Endodermal cell (in vitro differentiated cells): ENCODE measurements at places on chromosomes 12 and 14. TPM values are rescaled to one million over a fixed set of nuclear protein-coding genes. Genes with fewer than 3 reads are reported as not detected.
A peak's percentile ranks its signal among the peaks of the same experiment; 100 is the strongest.

DNA sequence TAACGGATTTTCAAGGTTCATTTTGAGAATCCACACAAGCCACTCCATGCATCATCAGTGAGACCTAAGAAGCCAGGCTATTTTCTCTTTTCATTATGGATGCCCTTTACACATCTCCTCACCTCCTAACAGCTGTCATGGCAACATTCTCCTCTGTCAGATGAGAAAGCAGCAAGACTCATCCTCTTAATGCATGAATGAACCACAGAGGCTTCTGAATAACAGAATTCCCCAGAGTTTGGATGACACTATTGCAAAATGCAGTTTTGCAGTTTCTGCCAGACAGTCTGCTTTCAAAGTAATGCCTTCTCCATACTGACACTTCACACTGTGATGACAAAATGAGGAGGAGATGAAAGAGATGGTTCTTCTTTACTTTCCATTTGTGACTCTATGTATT, 286.7 kb upstream of the GRIP1 start:
- no peak for DNase-seq

DNA sequence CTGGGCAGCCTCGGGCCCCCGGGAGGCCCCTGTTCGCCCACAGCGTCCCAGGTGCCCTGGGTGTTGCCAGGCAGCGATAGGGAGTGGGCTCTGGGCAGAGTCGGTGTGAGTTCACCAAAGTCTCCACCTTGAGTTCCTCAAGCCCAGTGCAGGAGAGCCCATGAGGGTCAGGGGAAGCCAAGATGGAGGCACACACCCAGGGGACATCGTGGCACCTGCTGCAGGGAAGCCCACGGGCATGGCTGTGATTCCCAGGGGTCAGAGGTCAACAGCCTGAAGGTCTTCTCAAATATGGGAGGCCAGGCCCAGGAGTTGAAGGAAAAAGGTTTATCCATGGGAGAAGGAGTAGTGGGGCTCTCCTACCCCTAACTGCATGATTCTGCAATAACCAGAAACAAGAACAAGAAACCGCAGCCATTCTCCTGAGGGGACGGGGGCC, 148.8 kb downstream of the ADGRD1 start:
- DNase-seq, result peak; percentile 38

GRCh38 chr14:36524874-36525745, 5.1 kb upstream of the NKX2-1 start:
- peak; percentile 95 for DNase-seq

Gene MEG3
- 14.2 to 15.3 TPM (median 15.0 TPM) in 3 replicates for total RNA-seq

GRCh38 chr12:114480337-114481199, 74.6 kb upstream of the TBX5 start:
- DNase-seq, result peak; percentile 71

DNA sequence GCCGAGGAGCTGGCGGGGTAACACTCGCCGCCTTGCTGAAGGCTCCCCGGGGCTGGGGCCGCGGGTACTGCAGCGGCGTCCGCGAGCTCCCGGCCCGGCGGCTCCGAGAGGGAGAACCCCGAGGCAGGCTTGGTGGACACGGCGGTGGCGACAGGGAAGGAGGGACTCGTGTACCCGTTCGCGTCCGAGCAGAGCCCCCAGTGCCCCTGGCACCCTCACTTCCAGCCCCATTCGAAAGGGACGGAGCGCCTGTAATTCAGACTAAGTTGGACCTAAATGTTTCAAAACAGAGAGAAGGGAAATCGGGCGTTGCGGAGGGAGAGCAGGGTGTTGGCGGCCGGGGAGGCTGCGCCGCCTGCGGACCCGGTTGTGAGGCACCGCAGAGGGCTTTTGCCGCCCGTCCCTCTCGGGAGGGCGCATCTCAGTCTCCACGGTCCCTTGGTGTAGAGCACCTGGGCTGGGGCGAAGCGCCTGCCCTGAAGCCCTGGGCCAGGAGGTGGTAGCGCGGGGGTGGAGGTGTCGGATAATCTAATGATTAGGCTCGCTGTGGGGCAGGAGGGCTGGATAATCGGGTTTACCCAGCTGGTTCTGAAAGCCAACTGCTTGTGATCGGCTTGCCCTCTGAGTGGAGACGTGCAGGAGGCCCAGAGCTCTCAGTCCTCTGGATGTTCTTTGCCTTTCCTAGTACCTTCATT, 771 bp downstream of the DAAM1 start:
- peak; percentile 81 for DNase-seq

DNA sequence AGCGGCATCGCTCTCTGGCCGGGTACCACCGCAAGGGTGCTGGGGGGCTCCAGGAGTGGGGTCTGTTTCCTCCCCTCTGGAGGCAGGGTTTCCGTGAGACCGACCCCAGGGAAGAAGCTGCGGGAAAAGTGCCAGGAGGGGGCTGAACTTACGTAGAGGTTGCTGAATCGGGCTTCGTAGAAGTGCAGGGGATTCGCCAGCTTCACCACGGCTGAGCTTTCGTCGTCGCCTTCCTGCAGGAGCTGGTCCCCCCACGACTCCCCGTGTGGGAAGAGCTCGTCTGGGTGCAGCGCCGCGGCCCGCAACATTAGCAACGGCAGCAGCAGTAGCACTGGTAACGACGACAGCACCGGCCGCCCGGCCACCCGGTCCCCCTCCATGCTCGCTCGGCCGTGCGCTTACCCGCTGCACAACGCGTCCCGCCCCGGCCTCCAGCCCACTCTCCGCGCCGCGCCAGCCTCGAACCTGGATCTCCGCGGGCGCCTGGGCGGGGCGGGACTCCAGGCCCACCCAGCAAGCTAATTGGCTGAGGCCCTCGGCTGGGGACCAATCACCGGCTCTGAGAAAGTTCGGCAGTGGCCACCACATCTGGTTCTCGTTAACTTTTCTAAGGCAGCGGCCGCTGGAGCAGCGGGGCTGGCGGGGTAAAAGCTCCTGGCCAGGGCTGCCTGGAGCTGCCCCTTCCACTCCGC, at the start of gene NID2:
NID2 (minus strand) TSS at position 445 of the 692 bp plus-strand sequence; CDS start at position 380, 65 bp downstream.
- DNase-seq, result peak; percentile 97

GRCh38 chr12:86254399-86255107, 1.6 kb downstream of the MGAT4C start:
- no peak for DNase-seq

GRCh38 chr12:128971802-128972201, 118.5 kb downstream of the GLT1D1 start:
- DNase-seq, result no peak

- DNase-seq, result no peak
Observed at GRCh38 chr14:35234012-35234805, 58.0 kb upstream of the PSMA6 start.

DNA sequence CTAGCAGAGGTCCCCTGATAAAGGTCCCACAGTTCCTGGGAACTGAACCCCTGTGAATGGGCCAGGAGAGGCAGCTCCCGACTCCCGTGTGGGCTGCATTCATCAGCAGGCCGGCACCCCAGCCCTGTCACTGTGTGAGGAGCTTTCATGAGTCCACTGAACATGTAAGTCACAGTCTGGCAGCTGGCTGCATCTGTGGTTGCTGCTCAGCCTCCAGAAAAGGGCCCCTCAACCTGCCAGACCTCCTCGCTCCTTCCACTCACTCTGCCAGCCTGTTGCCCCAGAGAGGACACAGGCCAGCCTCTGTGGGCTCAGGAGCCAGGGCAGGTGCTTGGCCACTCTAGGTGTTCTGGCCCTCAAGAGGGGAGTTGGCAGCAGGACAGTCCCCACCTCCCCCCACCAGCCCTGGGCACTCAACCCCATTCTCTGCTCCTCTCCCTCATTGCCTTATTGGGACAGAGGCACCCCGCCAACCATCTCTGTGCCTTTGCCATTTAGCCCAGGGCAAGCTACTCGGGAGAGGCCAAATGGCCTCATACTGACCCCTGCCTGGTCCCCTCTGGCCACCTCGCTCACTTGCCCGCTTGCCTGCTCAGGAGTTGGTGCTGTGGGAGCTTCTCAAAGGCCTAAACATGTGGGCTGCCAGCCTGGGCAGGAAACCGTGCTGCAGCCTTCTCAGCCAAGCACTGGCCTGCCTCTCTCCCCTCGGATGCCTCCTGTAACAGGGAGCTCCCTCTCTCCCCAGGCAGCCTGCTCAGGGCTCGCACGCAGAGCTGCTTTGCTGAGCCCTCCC, 1.9 kb downstream of the RTL1 start:
- no peak for DNase-seq

Gene FRMD6
- total RNA-seq, result 14.8 and 15.5 TPM in 2 replicates

Gene MYBPC1
- total RNA-seq, result not detected in 2 replicates

DNA sequence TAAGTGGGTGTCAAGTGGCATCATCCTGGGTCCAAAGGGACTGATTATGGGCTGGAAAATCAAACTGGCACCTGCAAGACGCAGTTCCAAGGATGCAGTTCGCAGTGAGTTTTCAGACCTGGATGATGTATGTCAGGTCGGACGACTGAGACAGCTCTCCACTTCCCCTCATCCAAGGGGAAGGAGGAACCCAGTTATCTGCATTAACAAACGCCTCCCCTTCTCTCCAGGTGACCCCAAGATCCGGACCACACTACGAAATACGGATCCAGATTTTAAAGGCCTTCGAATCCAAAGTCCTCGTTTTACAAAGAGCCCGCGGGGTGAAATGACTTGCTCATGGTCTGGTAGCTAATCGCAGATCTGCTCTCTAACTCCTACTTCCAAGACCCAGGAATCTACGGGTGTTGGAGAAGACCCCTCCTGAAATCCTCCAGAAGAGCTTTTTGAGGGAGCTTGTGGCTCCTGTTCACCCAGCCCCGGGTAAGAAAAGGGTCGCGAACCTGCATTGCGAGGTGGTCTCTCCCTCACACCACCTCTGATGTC, 460 bp upstream of the SYNE2 start:
- DNase-seq, result no peak

- no peak for DNase-seq
Observed at GRCh38 chr12:99343960-99344359, 303.6 kb upstream of the GARIN6 start.

DNA sequence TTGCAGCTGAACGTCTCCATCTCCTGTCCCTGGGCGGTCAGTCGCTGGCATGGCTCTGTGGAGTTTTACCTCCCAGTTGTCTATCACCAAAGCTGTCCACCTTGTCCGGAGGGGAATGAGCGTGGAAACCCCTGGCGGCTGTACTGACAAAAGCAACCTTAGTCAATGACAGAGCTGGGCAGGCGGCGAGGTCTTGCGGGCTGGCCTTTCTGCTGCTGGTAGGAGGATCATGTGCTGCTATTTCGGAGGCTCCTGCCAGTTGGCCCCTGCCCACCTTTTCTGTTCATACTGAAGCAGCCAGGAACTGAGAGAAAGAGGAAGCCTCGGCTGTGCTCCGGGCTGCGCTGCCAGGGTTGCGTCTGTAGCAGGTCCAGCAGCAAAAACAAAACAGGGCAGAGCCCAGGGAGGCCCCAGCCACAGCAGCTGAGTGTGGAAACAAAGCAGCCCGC, 57.7 kb downstream of the HMGA2 start:
- DNase-seq, result peak; percentile 75

- DNase-seq, result no peak
Observed at GRCh38 chr12:100868487-100868886, 73.9 kb downstream of the ANO4 start.

DNA sequence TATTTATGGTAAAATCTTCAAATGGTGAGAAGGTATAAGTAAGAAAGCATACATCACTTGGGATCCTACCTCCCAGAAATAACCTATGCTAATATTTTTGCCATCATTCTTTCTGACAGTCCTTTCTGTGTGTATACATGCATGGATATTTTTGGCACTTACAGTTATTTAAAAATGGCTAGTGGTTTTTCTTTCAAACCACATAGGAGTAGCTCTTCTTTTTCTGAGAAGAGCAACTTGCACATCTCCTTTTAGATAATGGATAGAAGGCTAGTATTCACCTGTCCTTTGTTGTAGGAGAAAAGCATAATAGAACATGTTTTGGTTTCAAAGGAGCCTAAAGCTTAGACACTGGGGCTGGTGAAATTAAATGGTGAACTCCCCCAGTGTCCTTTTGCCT, 87.3 kb downstream of the EMP1 start:
- no peak for DNase-seq

DNA sequence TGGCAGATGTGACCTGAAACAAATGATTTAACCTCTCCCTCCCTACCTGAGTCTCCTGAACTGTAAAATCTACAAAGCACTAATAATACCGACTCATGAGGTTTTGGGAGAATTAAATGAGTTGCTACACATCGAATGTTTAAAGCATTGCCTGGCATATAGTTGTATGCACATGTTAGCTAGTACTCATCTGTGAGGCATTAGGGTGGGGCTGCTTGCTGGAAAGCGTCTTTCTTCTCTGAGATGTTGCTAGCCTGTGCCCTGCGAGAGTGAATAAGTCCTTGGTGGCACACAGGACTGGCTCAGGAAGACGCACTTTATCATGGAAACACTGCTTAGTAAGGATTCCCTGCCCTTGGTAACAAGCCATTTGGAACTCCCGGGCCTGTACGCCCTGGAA, 6.1 kb downstream of the RAPGEF3 start:
- DNase-seq, result no peak

Gene SCN8A
- total RNA-seq, result 4.9 to 9.5 TPM (median 8.8 TPM) in 3 replicates

DNA sequence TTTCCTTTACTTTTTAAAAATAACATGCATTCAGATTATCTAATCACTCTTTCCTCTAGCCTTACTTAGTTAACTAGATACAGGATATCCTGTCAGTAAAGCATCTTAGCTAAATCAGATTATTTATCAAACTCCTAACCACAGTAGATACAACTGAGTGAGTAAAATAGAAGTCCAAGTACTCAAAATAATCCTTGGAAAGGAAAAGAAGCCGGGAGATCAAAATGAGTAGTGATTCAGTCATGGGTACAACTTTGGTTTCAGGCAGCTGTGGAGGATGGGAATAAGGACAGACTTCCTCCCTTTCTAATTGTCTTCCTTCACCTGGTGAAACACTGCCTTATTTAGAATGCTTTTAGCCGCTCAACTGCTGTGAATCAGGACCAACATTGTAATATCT, 29.4 kb downstream of the GNG2 start:
- DNase-seq, result no peak

GRCh38 chr12:104676636-104677035, 219.9 kb downstream of the CHST11 start:
- DNase-seq, result peak; percentile 49

Gene LMO3
- total RNA-seq, result 0.68 to 1.3 TPM (median 0.77 TPM) in 3 replicates

Gene TRIM9
- 0.55 to 4.5 TPM (median 0.82 TPM) in 3 replicates for total RNA-seq

GRCh38 chr12:2634471-2634870, 160.3 kb upstream of the FKBP4 start:
- no peak for DNase-seq

DNA sequence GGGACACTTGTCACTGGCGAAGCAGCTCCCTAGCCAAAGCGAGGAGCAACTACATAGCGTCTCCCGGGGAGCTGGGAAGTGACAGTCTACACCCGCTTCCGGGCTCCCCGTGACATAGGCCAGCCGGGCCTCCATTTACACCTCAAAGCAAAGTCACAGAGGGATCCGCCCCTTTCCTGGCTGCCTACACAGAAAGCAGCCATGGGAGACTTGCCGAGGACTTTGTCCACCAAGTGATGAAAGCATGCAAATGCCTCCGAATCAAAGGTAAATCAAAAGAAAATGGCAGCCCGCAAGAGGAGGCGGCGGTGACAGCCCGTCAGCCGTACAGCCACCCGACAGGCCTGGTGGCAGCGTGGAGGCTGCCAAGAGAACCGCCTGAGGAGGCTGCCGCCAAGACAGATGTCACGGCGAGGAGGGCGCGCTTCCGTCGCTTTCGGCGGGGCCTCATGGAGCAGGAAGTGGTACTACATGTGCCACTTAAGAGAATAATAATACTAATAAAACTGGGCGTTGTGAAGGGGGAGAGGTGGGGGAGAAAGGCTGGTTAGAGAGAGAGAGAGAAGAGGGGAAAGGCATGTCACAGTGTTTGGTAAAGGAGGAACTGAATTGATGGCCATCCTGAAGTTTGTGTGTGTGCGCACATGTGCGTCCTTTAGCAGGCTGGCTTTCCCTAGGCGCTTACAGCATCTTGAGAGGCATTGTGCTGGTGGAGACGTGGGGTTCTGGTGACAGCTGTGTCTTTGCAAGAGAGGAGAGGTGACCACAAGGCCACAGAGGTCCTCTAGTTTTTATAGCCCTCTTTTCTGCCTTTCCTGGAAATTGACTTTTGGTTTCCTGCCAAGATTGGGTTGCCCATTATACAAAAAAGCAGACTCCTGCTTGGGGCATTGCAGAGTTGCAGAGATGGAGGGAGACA, 661.7 kb downstream of the VRK1 start:
- DNase-seq, result peak; percentile 91

Gene ZFYVE21
- 49.8 and 55.6 TPM in 2 replicates for total RNA-seq
